ENCODE measurements at places on chromosomes 5 and 9.

DNA sequence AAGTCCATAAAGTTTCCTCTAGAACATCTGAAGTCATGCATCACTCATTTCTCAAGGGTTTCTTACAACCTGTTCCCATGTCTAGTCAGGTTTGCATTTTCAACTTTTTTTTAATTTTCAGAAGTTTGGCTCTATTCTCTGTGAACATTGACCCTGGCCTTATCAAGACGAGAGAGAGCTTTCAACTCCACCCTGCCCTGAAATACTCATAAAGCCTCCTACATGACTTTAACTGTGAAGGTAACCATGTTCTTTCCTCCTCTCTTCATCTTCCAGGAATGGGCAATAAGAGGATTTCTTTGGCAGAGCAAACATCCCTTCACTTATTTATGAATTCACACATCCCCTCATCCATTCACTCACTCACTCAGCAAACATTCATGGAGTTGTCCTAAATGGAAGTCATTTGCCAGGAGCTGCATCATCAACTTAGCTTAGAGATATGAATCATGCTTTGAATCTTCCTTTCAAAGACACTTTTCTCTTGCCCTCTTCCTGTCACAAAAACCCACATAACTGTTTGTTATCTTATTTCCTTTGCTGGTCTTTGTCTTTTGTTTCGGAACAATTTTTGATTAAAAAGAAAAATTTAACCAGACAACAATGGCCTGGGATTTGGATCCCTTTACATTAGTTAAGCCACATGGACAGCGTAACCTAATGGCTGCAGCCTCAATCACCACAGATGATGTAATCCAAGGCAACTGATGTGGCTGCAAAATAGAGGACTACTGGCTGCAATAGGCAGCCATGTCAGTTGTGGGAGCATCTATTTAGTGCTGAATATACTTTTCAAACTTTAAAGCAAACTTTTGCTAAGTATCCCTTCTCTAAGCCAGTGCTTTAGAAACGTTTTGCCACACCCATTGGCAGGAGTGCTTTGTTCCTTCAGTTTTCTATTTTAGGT lies 43.0 kb upstream of the GNAQ start:
- DNase-seq: peak; percentile 44

GRCh38 chr5:32307769-32308194 lies 5.0 kb downstream of the MTMR12 start:
- no peak for DNase-seq

DNA sequence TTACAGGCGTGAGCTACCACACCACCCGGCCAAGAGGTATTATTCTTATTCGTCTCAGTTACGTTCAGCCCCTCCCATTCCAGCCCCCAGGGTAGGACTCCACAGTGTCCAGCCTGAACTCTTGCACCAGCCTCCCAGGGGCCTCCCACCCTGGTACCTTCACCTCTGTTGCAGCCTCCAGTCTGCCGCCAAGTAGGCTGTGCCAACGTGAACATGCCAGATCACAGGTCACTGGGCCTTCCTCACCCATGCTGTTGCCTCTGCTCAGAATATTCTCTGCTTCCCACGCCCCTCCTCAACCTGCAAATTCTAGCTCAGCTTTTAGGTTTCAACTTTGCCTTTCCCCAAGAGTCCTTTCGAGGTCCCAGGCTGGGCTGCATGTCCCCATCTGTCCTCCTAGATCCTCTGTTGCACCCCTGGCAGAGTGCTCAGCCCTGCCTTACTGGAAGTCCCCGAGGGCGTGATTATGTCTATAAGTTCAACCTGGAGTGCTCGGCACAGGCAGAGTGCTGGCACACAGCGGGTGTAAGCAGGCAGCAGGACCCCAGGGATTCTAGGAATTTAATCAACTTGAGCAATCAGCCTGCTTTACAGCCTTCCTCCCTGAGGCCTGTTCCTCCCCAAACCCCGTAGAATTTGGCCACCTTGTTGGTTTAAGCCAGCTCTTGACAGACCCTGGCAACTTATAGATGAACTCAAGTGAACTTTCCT lies 13.1 kb upstream of the STXBP1 start:
- no peak for DNase-seq

- DNase-seq: no peak
Measured at GRCh38 chr5:14182761-14183160, 39.6 kb downstream of the TRIO start.

- DNase-seq: no peak
Measured at GRCh38 chr9:87599901-87600610, 102.4 kb downstream of the DAPK1 start.
